Left kidney (tissue), 8 donors: ENCODE measurements at places on chromosomes 1 and 21. TPM values are rescaled to one million over a fixed set of nuclear protein-coding genes. Genes with fewer than 3 reads are reported as not detected.
A peak's percentile ranks its signal among the peaks of the same experiment; 100 is the strongest.

DNA sequence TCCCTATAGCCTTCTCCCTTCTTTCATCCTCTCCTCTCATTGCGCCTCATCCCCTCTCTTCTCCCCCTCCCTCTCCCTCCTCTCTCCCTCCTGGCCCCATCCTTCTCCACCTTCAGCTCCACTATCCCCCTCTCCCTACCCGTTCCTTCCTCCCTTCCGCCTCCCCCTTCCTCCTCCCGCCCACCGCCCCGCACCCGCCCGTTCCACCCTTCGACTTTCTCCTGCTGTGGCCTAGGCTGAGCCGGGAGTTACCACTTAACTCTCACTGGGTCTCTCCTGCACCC is 1.6 kb downstream of the NPR1 start:
- DNase-seq = no peak

DNA sequence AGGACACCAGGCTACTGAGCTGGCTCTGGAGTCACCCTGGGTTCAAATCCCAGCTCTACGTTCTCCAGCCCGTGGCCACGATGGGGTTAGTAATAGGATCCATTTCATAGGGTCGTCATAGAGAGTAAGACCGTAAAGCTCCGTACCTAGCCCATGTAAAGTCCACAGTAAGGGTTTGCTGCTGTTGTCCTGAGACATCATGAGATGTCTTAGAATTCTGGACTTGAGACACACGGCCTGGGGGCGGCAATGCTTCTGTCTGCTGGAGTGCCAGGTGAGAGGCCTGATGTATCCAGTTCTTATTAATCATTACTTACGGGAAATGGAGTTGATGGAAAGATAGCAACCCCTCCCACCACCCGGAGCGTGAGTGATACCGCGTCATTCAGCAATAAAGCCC is 3.6 kb downstream of the TCP10L start:
- DNase-seq = no peak

GRCh38 chr1:178716111-178716510 is 8.9 kb upstream of the RALGPS2 start:
- no peak for DNase-seq

DNA sequence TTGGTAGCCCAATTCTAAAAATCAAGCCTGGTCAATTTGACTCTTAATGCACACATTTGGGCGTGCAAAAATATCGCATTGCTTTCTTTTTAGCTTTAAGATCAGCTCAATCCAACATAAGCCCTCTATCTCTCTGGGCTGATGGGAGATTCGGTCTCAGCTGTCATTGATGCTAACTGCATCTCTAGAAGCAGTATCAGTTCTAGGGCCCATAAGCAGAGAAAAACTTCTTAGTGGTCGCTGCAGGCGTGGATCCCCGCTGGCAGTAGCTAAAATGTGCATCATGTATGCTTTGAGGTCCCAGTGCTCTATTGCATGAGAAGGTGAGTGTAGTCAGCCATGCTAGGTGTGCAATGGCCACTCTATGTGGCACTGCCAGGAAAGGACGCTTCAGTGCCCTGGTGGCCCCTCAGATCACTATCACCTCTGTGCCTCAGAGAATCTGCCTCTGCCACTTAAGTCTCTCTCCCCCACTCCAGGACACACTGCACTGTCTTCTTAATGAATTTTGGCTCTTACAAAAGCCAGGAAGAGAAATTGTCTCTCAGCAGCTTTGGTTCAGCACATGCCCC is 79.7 kb upstream of the GADD45A start:
- no peak for DNase-seq

GRCh38 chr1:172668097-172668496 is 9.2 kb downstream of the FASLG start:
- no peak for DNase-seq

- no peak for DNase-seq
These were observed 94.0 kb downstream of the ST6GALNAC5 start for GRCh38 chr1:76961181-76961819.

GRCh38 chr1:235878082-235878811 is 11.5 kb upstream of the LYST start:
- no peak for DNase-seq

KRTAP19-5 gene
- not detected for polyA plus RNA-seq

DNA sequence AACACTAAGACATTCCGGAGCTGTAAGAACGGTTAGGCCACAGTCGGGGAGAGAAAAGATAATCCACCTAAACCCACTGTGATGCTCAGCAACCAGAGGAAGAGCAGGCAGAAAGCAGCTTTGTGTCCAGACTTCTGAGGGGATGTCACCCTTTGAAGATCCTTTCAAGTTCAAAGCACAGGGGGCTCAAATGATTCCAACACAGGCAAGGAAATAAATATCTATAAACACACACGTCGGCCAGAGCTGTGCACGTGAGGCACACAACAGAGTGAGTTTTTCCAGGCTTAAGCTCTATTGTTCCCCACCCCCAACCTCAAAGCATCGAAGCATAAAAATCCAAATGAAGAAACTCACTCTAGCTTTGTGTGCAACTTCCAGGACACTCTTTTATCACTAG is 479.0 kb downstream of the DISC1 start:
- no peak for DNase-seq

CRP gene
- not detected for polyA plus RNA-seq

ACTN2 gene
- polyA plus RNA-seq = 0.37 TPM

- no peak for DNase-seq
These were observed 134.4 kb downstream of the OMA1 start for GRCh38 chr1:58412071-58412580.

- no peak for DNase-seq
These were observed 8.4 kb downstream of the SAMD11 start for GRCh38 chr1:932173-932510.

HSF2BP gene
- 3.0 TPM for polyA plus RNA-seq

ADAM30 gene
- polyA plus RNA-seq = not detected

ECM1 gene
- 11.9 TPM for polyA plus RNA-seq

ARMH1 gene
- 7.3 TPM for polyA plus RNA-seq

DNA sequence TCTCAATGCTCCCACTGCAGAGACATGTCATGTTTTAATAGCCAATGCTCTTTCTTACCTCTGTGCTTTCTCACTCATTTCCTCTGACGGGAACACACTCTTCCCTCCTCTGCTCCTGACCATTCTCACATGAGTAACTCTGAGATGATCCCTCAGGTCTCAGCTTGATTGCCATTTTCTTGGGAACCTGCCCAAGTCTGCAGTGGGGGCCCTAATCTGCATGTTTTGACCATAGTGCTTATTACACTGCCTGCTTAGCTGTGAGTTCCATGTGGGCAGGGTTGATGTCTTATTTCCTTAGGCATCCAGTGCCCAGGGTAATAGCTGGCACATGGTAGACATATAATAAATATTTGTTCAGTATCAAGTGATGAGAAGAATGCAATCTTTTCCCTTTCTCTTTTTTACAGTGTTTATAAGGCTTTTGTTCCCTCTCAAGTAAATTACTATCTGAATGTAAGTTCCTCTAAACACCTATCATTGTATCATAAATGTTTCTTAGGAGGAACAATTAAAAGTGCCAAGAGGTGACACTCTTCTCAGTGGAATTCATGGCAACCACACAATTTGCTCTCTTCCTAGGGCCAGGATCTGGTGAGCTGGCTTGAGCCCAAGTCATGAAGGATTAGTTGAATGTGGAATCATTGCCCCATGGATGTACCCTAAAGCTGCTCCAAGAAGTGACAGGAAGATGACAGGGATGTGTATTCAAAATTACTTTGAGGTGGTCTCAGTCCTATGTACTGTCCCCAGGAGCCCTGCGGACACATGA is 485.4 kb upstream of the USP24 start:
- no peak for DNase-seq

DNA sequence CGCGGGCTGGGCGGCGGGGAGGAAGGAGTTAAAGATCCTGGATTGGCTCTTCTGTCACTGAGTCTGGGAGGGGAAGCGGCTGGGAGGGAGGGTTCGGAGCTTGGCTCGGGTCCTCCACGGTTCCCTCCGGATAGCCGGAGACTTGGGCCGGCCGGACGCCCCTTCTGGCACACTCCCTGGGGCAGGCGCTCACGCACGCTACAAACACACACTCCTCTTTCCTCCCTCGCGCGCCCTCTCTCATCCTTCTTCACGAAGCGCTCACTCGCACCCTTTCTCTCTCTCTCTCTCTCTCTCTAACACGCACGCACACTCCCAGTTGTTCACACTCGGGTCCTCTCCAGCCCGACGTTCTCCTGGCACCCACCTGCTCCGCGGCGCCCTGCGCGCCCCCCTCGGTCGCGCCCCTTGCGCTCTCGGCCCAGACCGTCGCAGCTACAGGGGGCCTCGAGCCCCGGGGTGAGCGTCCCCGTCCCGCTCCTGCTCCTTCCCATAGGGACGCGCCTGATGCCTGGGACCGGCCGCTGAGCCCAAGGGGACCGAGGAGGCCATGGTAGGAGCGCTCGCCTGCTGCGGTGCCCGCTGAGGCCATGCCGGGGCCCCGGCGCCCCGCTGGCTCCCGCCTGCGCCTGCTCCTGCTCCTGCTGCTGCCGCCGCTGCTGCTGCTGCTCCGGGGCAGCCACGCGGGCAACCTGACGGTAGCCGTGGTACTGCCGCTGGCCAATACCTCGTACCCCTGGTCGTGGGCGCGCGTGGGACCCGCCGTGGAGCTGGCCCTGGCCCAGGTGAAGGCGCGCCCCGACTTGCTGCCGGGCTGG is at the start of gene NPR1:
TSS of gene NPR1 (plus strand) at position 170 of the 818 bp plus-strand sequence. CDS start at position 591, 421 bp downstream.
- DNase-seq = no peak

RSPH1 gene
- 14.4 TPM for polyA plus RNA-seq

POGK gene
- polyA plus RNA-seq = 46.0 TPM

RNU1-3 gene
- 1.9 TPM for polyA plus RNA-seq

DNA sequence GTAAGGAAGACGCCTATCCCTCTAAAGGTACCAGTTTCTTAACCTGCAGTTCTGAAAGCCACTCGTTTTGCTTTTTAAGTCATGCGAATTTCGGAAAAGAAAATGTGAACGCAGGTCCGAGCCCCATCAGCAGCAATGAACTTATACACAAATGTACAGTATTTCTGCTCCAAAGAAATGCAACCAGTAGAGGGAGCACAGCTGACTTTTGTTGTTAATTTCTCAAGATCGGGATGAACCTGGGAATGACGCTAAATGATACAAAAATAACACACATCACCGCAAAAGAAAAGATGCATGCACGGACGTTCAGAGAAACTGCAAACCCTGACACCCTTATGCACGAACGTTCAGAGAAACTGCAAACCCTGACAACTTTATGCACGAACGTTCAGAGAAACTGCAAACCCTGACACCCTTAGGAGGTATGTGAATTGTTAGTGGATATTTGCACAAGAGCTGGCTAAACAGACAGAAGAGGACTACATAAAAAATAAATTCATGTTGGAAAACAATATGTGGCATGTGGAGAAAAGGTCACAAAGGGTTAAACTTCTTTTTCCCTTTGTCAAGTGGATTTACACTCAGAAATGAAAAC is 3.5 kb upstream of the TIAM1 start:
- peak; percentile 52 for DNase-seq

GRCh38 chr1:150559656-150560010 is 10.4 kb downstream of the ADAMTSL4 start:
- DNase-seq = no peak

DNA sequence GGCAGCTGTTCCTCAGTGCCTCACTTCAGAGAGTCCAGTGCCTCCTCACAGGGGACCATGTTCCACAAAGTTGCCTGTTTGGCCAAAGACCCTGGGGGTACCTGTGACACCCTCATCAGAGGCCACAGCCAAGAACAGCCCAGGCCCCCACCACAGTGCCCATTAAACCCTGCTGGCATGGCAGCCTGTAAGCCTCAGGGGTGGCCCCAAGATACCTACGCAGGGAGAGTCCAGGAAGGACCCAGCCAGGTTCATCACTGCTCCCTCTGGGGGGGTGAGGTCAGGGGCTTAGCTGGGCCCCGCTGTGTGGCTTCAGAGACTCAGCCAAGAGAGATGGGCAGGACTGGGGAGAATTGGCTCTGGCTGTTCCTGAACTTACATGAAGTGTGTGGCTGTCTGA is 19.1 kb upstream of the PRDM16 start:
- DNase-seq = no peak

CHIA gene
- not detected for polyA plus RNA-seq

MATN1 gene
- 0.23 TPM for polyA plus RNA-seq

TNFRSF4 gene
- 1.0 TPM for polyA plus RNA-seq

- DNase-seq = no peak
These were observed 194.8 kb downstream of the ZZZ3 start for GRCh38 chr1:77487631-77488030.

- DNase-seq = no peak
These were observed at the start of gene CDA for GRCh38 chr1:20588634-20589225. Gene CDA, plus strand, starts transcription at chr1:20589097. Its CDS starts 33 bp downstream, at chr1:20589130.

- no peak for DNase-seq
These were observed 264.6 kb downstream of the BARHL2 start for GRCh38 chr1:90452491-90452890.

DNA sequence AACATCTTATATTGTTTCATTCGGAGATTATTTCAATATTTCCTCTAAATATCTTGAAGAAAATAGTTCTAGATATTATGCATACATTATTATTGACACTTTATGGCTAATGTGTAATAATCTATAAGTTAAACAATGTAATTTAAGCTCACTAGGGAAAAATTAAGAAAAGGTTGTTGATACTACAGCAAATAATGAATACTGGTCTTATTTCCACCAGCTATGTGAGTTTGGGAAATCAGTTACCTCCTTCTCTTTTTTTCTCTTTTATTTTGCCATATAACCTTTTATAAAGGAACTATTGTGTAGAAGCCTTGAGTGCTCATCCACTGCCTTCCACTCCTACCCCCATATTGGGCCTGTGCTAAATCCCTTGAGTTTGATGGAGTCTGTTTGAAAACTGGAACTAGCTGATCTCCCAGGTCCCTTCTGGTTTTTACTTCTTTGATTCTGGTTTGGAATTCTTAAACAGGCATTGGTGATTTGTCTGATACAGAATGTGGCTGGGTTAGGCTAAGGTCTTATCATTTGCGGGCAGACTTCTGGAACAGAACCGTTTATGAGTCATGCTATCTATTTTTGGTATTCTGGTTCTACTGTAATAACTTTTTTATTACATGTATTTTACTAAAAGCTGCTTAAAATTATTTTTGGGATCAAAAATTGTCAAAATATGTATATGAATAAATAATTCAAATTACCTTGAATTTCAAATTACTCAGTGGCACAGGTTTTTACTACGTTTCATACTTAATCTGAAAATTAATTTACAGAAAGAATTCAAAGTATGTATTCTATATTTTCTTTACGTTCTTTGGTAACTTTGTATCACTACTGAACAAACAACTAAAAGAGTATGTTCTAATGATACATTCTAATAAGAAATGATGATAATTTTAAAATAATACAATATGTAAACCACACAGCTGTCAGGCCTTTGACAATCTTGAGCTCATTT is 5.0 kb upstream of the CDC14A start:
- DNase-seq = no peak

DNA sequence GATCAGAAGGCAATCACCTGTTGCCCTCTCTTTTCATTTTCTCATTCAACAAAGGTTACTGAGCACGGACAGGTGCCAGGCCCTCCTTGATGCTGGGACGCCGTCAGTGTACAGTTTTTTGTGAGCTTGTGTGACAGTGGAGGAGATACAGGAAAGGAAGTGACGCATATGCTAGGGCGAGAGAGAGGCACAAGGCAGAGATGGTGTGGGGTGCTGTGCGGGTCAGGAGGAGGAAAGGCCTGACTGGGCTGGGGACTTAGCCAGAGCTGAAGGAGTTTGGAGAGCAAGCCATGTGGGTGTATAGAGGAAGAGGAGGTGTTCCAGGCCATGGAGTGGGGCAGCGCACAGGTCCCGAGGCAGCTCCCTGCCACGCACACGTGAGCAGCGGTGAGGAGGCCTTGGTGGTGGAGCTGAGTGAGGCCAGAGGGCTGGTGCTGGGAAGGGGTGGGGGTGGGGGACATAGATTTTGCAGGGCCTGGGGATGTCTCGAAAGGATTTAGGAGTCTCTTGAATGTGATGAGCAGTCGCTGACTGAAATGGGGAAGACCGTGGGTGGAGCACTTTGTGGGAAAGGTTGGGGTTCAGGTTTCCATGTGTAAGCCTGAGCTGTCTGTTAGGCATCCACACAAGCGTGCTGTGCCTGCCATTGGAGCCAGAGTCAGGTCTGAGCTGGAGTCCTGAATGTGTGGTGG is 46.0 kb downstream of the TRAPPC10 start:
- DNase-seq = no peak
